ENCODE measurements at places on chromosomes 1 and 21. TPM values are rescaled to one million over a fixed set of nuclear protein-coding genes. Genes with fewer than 3 reads are reported as not detected.

- no peak overlapping the region for H3K27ac ChIP-seq
- peaks cover 62% of the 10 kb centered on the region for H3K27me3 ChIP-seq
Observed at GRCh38 chr1:154775621-154776605, 94.2 kb downstream of the KCNN3 start.

DNA sequence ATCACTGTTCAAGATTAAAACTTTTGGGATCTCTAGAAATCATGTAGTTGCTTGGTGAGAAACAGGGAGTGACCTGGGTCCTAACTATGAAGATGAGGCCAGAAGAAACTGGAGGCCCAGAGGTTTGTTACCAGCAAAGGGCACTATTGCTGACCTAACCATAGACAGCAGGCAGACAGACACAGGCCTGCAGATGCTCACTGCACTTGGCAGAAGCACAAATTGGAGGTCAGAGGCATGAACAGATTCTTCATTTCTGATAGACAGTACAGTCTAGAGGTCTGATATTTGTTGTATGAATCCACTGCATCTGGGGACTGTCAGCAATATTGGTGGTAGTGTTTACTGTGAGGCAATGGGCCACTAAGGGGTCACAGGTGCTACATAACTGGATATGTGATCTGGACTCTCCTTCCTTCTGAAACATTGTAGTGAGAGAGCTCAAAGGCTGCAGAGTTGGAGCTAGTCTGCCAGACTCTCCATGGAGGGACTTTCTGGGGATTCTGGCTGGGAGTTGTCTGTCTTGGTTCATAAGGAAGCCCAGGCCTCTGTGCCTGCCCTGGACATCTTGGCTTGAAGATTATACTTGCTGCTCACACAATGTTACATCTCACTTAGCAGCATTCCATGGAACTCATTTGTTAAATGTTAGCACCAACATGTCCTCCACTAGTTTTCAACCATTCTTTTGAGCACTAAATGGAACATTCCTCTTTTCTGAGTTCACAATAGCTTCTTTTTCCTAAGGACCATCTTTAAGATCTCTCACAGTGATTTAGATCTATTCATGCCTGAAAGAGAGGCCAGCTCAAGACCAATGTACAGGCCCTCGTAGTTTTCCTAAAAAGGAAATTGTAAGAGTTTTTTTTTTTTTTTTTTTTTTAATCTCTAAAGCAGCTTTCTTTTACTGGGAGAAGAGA, 26.9 kb upstream of the CCN1 start:
- peaks cover 1% of the 10 kb centered on the region for H3K36me3 ChIP-seq
- no peak overlapping the region for H3K4me3 ChIP-seq
- H3K4me1 ChIP-seq = peaks cover 30% of the 10 kb centered on the region
- H3K27ac ChIP-seq = peak overlapping the region; percentile 37
- H3K27me3 ChIP-seq = no peaks in the 10 kb centered on the region

The WARS2 gene
- 18.3 TPM for total RNA-seq

The PRR9 gene
- not detected for total RNA-seq

The KRTAP21-2 gene
- total RNA-seq = not detected

Data from IMR-90 (cell line).